Aortic smooth muscle cell (primary cell): ENCODE measurements at places on chromosomes 1 and 21. TPM values are rescaled to one million over a fixed set of nuclear protein-coding genes. Genes with fewer than 3 reads are reported as not detected.

Gene UBE2U
- total RNA-seq = 0.06 TPM in 1 of 2 replicates, not detected in the other

Gene BTG3
- 20.1 and 20.5 TPM in 2 replicates for total RNA-seq

Gene MSH4
- total RNA-seq = 0.06 and 0.13 TPM in 2 replicates

Gene NEK7
- 223 and 293 TPM in 2 replicates for total RNA-seq

Gene C1orf87
- total RNA-seq = not detected in 2 replicates

Gene KCNJ15
- 0.12 and 0.13 TPM in 2 replicates for total RNA-seq

Gene GPR52
- total RNA-seq = 0.92 and 1.1 TPM in 2 replicates

Gene OR2T10
- total RNA-seq = not detected in 2 replicates

Gene KRTAP10-9
- not detected in 2 replicates for total RNA-seq

Gene PDZK1
- 0.40 and 0.75 TPM in 2 replicates for total RNA-seq

Gene SLC35D1
- 12.3 and 14.5 TPM in 2 replicates for total RNA-seq

Gene ATP1A2
- total RNA-seq = under 0.01 and 0.31 TPM in 2 replicates

Gene RALGPS2
- 5.8 and 9.6 TPM in 2 replicates for total RNA-seq

Gene IFI44
- total RNA-seq = 16.6 and 20.1 TPM in 2 replicates

Gene NBPF4
- total RNA-seq = not detected in 2 replicates
